NCI-H345 (cell line): ENCODE measurements at places on chromosomes 3 and 15.

DNA sequence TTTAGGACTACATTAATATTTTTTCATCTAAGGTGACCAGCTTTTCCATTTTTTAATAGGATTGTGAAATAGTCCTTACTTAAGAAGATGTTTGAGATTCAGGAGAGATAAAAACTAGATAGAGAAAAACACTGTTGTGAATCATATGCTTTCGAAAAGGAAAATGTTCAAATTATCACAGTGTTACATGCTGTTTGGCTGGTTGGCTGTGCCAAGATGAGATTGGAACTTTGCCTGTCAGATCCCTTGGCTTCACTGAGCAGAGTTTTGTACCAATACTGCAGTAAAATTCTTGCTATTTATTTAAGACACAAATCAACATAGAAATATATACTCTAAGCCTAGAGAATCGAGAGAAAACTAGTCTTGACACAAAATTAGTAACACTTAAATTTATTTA lies 117.2 kb downstream of the OXSM start:
- no peak for DNase-seq

DNA sequence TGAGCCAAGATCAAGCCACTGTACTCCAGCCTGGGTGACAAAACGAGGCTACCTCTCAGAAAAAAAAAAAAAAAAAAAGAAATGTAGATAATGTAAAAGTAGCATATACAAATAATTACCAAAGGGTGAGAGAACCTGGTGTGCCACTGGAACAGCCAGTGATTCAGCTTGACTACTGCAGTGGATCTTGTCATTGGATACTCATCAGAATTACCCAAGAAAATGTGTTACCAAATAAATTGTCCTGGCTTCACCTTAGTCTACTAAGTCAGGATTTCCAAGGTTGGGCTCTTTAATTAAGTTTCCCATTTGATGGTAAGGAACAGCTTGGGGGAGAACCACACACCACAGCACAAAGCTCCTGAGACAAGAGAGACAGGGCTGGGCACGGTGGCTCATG lies 1.5 kb downstream of the NICN1 start:
- DNase-seq: no peak

GRCh38 chr3:104316118-104316517 lies 1050.6 kb upstream of the ALCAM start:
- no peak for DNase-seq

GRCh38 chr3:117036259-117036799 lies 326.8 kb downstream of the TUSC7 start:
- no peak for DNase-seq

- DNase-seq: no peak
These were observed 1.1 kb upstream of the MSL2 start for GRCh38 chr3:136197159-136197793.

DNA sequence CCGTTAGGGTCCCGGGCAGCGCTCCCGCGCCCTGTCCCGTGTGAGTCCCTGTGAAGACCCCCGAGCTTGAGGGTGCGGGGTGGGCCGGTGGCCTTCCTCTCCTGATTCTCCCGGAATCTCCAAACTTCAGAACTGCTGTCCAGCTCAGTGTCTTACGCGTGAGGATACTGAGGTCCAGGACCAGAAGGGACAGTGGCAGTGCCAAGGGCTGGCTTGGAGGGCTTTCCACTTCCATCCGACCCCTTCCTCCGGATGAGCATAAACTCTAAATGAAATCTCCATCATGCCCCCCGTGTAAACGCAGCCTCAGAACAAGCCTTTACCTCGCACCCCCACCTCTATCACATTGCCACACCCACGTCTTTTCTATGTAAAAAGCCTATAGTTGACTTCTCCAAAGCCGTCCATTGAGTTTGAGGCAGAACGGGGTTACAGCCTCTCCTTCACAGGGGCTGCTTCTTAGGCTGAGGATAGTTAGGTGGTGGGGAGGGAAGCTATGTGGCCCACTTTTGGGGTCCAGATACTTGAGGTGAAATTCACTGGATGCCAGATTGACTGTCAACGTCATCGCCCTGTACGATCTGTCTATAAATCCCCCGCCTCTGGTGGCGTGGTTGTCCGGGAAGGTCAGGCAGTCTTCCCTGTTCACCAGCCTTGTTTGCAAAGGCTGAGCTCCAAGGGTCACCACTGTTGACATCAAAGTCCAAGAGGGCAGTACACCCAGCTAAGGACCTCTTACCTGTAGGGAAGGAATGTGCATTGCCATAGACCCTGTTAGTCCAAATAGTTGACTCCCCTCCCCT lies 1.1 kb downstream of the EDEM1 start:
- peak; percentile 8 for DNase-seq

DNA sequence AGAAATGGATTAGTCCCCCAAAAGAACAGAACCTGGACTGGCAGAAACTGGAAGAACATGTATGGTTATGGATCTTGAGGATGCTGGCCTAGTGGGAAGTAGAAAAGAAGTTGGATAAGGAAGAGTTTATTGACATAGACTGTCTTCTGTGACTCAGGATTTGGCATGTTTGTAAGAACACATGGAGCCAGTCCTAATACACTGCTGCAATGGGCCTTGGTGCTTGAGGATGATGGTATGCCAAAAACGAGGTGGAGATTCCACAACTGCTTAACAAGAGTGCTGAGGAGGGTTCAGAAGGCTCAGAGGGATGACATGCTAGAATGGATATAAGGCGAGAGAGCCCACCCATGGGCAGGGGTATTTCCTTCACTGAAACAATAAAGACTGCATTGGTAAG lies 22.4 kb downstream of the LZTFL1 start:
- DNase-seq: no peak

DNA sequence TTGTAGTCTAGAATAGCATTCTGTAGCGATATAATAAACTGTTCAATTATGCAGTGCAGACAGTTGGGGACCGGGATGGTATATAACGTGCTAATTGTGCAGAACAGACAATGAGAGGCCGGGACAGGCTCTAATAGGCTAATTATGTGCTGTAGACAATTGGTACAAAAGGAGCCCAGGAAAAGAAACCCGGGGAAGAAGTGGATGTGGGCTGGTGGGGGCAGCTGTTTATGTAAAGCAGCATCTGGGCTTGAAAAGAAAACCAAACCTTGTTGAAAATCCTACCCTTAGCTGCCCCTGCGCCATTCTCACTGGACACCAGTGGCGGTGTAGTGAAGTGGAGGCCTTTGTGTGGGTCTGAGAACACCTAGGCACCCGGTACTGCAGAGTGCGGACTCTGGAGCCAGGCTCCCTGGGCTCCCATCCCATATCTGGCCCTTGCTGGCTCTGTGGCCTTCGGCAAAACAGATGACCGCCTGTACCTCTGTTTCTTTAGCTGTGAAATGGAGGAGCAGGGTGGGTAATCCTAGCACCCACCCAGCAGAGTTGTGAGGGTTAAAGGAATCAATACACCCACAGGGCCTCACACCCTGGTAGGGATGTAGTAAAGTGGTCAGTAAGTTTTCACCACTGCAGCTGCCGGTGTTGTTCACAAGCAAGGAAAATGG lies 51.5 kb downstream of the CMTM6 start:
- no peak for DNase-seq
